ENCODE measurements at places on chromosomes 2 and 18.

DNA sequence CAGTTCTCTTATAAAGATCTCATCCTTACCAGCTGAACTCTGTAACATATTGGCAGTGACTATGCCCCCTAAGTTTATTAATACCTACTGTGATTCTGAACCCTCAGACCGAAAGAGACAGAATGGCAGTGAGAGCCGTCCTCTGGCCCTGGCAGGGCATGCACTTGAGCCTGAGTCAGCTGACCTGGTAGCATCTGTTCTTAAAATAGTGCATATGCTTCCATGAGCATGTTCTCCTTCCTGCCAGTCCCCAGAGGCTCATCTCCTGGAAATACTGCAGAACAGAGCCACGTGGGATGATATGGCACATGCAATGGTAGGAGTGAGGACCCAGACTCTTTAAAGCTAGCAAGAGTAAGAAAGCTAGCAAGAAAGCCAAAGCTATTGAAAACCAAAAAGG is 59.0 kb downstream of the RASGRP3 start:
- no peak for DNase-seq

DNA sequence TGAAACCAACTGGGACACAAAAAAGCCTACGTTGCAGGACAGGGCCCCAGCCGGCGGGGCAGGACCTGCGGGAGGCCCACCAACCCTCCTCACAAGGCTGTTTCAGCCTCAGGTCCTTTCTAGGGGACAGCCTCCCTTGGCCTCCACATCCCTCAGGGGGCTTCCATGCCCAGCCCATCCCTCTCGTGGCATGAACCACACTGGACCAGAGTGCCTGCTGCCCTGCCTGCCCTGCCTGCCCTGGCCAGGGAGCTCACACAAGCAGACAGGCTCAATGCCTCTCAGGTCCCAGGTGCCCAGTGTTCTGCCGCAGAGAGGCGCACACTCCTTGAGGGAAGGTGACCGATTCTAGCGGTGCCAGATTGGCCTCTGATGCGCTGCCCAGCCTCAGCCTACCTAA is 57.4 kb downstream of the HDAC4 start:
- no peak for DNase-seq

DNA sequence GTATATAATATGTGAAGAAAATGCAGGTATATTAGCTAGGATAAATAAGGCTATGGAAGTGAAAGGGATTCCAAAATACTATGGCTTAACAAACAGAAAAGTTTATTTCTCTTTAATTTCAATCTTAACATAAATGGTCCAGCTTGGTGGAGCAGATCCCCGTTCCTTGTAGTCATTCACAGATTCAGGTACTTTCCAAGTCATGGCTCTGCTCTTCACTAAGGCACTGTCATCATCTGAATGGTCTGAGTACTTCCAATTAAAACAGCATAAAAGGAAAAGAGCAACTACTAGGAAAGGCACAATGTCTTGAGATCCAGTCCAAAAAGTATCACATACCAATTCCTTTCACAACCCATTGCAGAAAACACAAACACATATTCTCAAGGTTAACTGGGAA is 63.4 kb downstream of the OLA1 start:
- DNase-seq, result no peak

- DNase-seq, result no peak
These were observed 825.1 kb downstream of the SLC4A3 start for GRCh38 chr2:220452561-220452960.

DNA sequence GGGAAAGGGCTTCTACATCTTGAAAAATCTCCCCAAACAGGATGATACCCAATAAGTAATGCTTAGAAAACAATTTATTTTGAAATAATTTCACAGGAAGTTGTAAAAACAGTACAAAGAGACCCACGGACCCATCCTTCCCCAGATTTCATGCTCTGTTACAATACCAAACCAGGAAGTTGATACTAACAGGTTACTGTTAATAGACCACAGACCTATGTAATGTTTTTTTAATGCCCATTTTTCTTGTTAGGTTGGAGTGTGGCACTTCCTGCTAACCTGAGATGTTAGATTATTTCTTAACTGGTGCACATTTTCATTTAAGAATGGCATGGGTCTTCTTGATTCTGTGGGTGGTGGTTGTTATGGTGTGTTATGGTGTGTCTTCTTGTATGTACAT is 21.4 kb upstream of the MGAT5 start:
- no peak for DNase-seq

GRCh38 chr2:236745420-236746210 is 176.0 kb downstream of the ACKR3 start:
- no peak for DNase-seq

GRCh38 chr2:206616151-206616550 is 26.1 kb upstream of the FAM237A start:
- no peak for DNase-seq
